Mucosa of descending colon (tissue), 3 donors: ENCODE measurements at places on chromosomes 11 and 22. TPM values are rescaled to one million over a fixed set of nuclear protein-coding genes. Genes with fewer than 3 reads are reported as not detected.

DNA sequence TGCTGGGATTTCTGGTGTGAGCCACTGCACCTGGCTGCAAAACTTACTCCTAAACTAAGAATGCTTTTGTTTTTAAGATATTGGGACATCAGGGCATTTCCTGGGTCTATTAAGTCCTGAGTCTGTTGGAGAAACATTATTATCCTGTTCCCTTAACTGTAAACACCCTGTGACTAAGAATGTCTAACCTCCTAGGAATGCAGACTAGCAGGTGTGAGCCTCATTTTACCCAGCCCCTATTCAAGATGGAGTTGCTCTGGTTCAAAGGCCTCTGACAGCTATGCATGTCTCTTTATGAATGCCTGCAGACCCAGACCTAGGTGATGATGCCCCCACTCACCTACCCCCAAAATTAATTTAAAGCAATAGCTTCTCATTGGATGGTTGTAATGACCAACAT is 46.2 kb downstream of the DEPDC5 start:
- DNase-seq = no peak

GRCh38 chr11:83689144-83689780 is 403.1 kb upstream of the CCDC90B start:
- DNase-seq = no peak

DNA sequence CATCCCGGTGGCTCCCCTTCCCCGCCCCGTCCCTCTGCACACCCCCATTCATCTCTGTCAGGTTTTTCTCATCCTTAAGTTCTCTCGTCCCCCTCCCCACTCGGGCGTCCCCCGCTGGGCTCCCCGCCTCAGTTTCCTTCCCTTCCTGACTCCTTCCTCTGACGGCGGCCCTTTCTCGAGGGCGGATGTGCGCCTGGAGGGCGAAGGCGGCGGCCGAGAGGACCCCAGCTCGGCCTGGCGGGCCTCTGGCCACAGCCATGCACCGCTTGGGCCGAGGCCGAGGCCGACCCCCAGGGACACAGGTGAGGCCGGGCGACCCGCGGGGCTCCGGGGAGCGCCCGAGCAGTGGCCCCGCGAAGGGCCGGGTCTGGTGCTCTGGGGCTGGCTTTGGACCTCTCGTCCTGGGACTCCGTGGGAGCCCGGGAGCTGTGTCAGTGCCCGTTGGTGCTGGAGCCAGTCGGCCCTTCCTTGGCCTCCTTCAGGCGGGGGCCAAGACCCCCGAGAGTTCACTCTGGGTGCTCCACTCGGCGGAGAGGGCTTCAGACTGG is 2.9 kb downstream of the PHLDB1 start:
- DNase-seq = peak; percentile 55

The WNT7B gene
- total RNA-seq = not detected

GRCh38 chr22:36613958-36614357 is 85.0 kb upstream of the EIF3D start:
- DNase-seq = no peak

- no peak for DNase-seq
Measured at GRCh38 chr11:78615724-78616123, 41.1 kb upstream of the NARS2 start.

- no peak for DNase-seq
Measured at GRCh38 chr11:116927163-116927974, 89.9 kb upstream of the APOA1 start.

DNA sequence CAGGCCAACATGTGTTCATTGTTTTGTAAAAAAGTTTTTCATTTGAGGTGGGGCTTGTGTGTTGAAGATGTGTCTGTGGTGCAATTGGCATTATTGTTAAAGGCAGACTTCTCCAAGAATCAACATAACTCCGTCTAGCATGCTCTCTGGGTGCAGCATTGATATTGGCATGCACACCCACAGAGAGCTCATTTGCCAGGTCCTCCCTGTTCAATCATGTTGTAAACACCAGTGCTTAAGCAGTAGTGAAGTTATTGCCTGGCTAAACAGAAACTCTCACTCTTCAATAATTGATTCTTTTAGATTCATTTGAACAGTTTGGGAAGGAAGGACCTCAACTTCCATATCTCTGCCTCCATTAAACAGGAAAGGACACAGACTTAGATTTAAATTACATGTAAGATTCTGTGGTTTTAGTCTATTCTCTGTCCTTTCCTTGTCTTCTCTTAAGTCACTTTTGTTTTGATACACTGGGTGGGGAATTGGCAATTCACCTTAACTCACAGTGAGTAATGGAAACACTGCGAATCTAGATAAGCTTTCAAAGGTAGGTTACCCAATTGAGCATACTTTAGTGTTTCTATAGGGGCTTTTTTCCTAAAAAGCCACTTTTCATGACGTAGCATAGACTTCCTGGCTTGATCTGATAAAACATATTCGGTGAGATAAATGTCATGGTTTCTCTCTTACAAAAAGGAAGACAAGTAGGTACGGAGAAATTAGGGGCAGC is 30.8 kb upstream of the EXPH5 start:
- DNase-seq = peak; percentile 76

DNA sequence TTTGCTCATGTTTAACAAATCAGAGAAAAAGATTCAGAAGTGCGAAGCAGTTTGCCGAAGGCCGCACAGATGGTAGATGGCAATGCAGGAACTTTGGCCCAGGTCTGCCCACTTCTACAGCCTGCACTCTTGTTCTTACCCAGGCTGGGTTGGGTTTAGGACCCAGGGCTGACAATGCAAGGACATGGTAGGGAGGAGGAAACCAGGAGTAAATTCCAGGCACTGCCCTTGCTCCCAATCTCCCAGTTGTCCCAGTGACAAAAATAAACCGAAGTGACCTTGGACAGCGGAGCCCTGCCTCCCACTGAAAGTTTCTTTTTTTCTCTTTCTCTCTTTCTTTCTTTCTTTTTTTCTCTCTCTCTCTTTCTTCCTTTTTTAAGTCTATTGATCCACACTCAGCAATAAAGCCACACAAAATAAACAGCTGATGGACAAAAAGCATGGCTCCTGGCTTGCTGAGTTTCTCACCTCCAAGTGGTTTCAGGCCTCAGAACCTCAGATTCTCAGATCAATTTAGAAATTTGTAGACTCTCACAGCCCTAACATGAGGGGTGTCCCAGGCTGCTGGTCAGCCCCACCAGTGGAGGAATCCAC is 33.5 kb upstream of the FCHSD2 start:
- no peak for DNase-seq

The SLC29A2 gene
- total RNA-seq = 10.3 TPM

DNA sequence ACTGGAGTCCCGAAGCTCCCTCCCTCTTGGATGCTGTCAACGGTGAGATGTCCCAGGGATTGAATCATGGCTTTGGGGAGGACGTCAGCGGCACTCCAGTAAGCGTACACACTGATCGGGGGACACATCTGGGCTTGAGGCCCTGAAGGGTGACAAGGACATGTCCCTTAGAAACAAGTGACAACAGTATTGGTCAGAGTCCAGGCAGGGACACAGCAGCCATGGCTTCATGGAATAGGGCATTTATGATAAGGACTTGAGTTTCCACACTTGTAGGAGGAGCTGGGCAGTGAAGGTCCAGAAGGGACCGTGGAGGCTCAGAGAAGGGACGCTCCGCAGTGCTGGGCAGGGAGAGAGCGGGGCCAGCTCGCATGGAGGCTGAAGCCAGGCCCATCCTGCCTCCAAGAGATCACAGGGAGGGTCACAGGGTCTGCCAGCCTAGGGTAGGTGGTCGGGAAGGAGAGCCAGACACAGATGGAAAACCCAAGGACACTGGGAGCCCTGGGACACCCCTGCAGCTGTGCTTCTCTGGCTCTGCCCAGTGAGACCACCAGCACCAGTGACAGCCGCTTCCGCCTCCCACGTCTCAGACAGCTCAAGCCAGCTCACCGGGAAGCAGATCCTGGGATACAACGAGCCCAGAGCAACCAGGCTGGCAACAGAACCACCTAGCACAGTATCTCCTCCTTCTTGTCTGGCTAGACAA is 22.9 kb upstream of the RFPL3 start:
- DNase-seq = no peak

The RPL3 gene
- 1,749 TPM for total RNA-seq

DNA sequence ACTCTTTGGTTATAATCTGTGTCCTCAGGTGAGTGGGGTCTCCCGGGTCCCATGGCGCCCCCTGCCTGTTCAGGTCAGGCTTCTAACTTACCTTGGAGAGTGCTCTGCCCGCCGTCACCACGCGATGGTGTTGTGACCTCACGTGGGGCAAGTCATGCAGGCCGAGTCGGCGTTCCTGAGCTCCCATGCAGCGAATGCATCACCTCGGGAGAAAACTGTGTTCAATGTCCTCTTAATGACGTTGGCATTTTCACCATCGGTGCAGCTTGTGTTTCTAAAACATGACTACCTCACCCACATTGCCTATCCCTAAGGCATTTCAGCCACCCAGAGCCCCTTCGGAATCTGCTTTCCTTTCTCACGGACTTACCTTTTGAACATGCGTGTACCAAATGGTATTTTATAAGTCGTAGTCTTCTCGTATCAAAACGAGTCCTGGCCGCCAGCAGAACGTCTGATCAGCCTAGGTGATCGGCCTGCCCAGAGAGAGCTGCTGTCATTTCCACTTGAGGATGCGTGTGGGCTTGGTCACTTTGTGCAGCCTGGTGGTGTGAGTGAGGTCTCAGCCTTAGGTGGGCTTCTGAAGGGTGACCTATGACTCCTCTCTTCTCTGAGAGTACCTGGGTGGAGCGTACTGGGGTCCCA is 64.8 kb downstream of the TBC1D22A start:
- no peak for DNase-seq

DNA sequence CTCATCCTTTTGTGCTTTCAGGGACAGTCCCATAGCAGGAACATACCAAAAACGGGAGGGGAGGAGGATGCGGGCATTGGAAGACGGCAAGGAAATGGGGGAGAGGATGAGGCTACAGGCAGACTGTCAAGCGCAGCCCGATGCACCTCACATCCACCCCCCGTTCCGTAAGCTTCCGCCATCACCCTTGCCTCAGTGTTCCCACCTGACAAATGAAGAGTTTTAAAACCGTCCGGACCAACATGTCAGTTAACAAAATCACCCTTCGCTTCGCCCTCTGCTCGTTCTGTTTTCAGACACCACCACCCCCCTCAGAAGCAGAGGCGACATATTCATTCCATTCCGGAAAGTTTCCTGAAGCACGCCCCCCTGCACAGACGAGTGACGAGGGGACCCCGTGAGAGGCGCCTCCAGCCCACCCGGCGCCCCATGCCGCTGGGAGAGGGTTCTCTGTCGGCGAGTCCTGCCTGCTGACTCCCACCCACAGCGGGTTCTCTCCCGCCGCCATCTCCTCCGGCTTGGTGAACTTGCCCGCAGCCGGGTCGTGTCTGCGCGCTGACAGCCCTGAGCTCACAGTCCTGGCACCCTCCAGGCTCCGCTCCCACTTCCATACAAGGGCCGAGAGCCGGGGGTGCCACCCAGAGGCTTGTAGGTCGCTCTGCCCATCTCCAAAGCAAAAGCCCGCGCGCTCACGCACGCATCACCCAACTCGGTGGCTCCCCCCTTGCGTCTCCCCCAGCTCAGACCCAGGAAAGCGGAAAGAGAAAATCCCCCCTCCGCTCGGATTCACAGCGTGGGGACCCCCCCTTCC is 1.5 kb downstream of the IGSF9B start:
- no peak for DNase-seq

- peak; percentile 69 for DNase-seq
Measured at GRCh38 chr22:24156141-24156912, 25.0 kb upstream of the SUSD2 start.

- no peak for DNase-seq
Measured at GRCh38 chr11:70281156-70281609, 10.7 kb downstream of the PPFIA1 start.

- no peak for DNase-seq
Measured at GRCh38 chr11:14451825-14452224, 47.8 kb downstream of the COPB1 start.

- DNase-seq = no peak
Measured at GRCh38 chr11:105863523-105863922, 158.5 kb downstream of the MSANTD4 start.

DNA sequence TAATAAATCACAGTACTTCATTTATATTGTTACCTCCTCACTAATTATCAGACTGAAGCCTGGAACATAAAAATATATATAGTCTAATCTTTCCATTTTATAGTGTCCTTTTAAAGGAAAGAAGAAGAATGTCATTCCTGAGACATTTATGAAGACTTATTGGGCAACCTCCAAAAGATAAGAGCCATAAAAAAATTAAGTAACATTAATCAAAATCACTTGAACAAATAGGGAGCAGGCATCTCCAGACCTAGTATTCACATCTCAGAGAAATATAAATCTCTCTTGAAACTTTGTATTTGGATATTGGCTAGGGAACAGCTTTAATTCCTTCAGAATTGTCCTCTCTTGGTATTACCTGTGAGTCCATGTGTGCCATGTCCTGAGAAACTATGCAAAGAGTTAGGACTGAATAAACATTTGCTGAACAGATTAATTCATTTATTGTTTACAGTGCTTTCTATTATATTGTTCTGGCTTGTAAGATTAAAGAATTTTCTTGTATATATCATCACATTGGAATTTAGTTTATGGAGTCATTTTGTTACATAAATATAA is 530.5 kb upstream of the LRRC4C start:
- no peak for DNase-seq

The SAA4 gene
- total RNA-seq = not detected

DNA sequence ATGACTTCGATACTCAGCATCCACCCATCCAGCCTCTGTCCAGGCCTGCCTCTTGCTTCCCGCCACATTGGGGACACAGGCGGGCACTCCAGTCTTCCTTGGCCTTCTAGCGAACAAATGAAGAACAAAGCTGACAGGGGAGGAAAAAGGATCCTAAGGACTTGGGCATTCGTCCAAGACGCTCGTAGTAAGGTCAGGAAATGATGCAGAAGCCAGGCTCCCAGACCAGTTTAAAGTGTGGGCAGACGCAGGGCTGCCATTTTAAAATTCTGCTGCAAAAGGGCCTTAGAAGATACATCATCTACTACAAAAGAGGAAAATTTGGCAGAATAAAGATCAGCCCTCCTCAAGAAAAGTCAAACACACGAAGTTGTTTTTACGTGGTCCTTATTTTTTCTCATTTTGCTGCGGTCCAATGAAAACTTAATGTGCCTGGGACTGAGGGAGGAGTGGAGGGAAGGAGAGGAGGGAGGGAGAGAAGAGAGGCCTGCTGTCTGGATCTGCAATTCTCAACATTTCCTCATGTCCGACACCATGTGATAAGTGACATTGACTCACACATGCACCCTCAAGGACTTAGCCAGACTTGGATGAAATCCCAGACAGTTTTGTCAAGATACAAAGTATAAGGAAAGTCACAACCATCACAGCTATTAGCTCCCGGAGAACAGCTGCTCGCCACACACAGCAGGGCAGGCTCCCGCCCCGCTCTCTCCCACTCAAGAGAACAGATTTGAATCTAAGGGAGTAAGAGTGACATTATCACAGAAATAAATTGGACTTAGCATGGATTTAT is 5.7 kb downstream of the DNAL4 start:
- peak; percentile 48 for DNase-seq

The BATF2 gene
- total RNA-seq = 12.7 TPM

DNA sequence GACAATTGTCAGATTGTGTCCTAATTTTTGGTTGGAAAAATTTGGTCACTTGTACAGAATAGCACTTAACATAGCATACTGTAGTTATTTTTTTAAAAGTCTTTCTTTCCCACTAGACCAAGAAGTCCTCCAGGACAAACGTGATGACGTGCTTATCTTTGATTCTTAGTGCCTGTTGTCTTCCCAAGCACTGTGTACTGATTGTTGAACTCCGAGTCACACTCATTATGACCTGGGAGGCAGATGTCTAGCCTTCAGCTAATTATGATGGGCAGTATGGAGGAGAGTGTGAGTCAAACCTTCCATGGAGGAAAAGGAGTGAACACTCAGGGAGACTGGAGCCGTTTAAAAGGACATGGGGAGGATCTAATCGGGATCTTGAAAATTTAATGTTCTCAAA is 119.8 kb downstream of the SPON1 start:
- no peak for DNase-seq

GRCh38 chr11:112499153-112499880 is 238.7 kb upstream of the PLET1 start:
- no peak for DNase-seq
